ENCODE measurements at places on chromosomes 3 and 15.

DNA sequence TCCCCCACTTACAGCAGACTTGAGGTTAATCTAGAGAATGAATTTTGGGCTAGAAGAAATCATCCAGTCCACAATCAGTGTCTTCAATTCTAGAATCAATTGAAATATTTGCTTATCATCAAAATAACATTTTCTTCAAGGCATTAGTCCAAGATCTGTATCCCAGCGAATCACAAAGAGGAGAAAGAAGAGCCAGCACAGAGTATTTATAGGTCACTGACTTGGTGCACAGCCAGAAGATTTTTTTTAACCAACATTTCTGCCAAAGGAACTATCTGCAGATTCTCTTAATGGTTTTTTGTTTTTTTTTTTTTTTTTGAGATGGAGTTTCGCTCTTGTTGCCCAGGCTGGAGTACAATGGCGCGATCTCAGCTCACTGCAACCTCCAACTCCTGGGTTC is 178.2 kb downstream of the TNIK start:
- DNase-seq, result no peak

DNA sequence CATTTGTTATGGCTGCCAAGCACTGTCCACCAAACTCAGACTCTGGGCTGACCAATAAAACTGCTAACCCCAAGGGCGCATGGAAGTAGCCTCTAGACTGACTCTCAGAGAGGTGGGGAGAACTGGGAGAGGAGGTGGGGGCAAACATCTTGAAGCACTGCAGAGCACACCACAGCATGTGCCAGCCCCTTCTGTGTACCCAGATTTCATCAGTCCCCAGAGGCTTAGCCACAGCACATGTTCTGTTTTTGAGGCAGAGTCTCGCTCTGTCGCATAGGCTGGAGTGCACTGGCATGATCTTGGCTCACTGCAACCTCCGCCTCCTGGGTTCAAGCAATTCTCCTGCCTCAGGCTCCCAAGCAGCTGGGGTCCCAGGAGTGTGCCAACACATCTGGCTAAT is 119.5 kb upstream of the SPATA12 start:
- DNase-seq, result no peak

DNA sequence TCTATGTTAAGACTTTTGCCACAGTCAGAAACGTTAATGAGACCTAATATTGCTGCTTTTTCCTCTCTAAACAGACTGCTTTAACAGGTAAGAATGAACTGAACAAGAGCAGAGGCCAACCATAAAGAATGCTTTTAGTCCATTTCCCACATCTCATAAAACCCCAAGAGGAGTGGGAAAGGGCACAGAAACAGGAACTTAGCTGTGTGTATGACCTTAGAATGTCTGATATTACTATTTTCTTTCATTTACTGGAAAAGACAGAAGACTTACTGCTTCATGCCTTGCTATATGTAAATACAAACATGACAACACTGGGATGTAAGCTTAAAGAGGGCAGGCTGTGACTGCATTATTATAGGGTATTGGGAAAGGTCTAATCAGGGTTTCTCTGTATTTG is 115.0 kb downstream of the ISL2 start:
- DNase-seq, result no peak

- DNase-seq, result no peak
Measured at GRCh38 chr3:194787072-194787471, 101.4 kb downstream of the FAM43A start.

- DNase-seq, result peak; percentile 58
Measured at GRCh38 chr3:191502583-191502982, 41.6 kb downstream of the PYDC2 start.

DNA sequence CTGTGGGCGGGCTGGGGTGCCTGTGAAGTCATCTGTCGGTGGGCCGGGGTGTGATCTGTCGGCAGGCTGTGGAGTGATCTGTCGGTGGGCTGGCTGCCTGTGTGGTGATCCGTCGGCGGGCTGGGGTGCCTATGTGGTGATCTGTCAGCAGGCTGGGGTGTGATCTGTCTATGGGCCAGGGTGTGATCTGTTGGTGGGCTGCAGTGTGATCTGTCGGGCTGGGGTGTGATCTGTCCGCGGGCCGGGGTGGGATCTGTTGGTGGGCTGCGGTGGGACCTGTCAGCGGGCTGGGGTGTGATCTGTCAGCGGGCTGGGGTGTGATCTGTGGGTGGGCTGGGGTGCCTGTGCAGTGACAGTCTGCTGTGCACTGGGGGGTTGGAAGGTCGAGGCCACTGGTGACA is 204.5 kb downstream of the XXYLT1 start:
- DNase-seq, result no peak
